A549 treated with CORT108297 at 1 μM for 4 hours (cell line): ENCODE measurements at places on chromosomes 6 and 20. TPM values are rescaled to one million over a fixed set of nuclear protein-coding genes. Genes with fewer than 3 reads are reported as not detected.

The TP53TG5 gene
- not detected in 5 replicates for total RNA-seq

The VIP gene
- not detected in 5 replicates for total RNA-seq

The SLC22A1 gene
- 0.88 to 4.1 TPM (median 1.9 TPM) in 5 replicates for total RNA-seq

The LY6G6D gene
- not detected in 5 replicates for total RNA-seq

The CALHM4 gene
- 0.16 TPM in 1 of 5 replicates, not detected in the others for total RNA-seq

The IL17A gene
- not detected in 5 replicates for total RNA-seq

The ANGPT4 gene
- total RNA-seq, result 0.01 to 0.04 TPM (median 0.02 TPM) in 4 of 5 replicates, not detected in the other

The HUS1B gene
- 0.21 to 0.55 TPM (median 0.28 TPM) in 4 of 5 replicates, not detected in the other for total RNA-seq

The EDN3 gene
- total RNA-seq, result 0.52 to 0.96 TPM (median 0.72 TPM) in 5 replicates

The ZNF391 gene
- total RNA-seq, result 0.23 to 0.30 TPM (median 0.26 TPM) in 5 replicates
